Activated CD4-positive, alpha-beta T cell treated with anti-CD3 and anti-CD28 coated beads for 24 hours (primary cell): ENCODE measurements at places on chromosomes 13 and 19.

DNA sequence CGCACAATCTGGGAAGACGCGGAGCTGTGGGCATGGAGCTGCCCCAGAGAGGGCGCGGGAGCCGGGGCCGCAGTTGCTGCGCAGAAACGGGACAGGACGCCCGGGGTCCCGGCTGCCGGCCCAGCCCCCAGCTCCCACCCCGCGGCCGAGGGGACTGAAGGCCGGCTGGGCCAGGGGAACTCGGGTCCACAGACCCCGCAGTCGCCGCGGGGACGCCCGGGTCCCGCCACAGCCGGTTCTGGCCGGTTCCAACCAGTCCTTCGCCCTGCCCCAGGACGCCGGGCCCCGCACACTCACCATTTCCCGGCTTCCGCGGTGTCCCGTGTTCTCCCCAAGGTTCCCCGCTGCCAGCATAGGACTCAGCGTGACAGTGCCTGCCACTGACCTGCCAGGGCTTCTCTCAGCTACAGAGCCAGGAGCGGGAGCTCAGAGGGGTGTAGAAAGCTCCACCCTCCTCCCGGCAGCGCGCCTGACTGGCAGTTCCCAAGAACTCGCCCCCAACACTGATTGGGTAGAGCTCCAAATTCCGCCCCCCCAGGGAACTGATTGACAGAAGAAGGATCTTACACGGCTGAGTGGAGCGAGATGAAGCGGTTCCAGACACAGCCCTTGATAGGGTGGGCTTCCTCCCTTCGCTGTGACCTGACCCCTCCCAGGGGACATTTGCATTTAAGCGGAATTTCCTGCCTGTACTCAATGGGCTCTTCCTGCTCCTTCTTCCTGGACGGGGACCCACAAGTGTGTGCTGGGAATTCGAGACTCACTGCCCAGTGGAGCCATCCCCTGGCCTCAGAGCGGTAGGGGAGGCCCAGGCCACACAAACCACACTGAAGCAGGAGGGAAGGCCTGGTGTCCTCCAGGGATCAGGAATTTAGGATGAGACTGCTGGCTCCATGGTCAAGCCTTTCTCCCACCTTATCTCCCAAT is at the start of gene ZNF442:
ZNF442 (minus strand) TSS at position 448 of the 927 bp plus-strand sequence. CDS start 2,052 bp downstream, outside the sequence.
- peak; percentile 76 for DNase-seq

DNA sequence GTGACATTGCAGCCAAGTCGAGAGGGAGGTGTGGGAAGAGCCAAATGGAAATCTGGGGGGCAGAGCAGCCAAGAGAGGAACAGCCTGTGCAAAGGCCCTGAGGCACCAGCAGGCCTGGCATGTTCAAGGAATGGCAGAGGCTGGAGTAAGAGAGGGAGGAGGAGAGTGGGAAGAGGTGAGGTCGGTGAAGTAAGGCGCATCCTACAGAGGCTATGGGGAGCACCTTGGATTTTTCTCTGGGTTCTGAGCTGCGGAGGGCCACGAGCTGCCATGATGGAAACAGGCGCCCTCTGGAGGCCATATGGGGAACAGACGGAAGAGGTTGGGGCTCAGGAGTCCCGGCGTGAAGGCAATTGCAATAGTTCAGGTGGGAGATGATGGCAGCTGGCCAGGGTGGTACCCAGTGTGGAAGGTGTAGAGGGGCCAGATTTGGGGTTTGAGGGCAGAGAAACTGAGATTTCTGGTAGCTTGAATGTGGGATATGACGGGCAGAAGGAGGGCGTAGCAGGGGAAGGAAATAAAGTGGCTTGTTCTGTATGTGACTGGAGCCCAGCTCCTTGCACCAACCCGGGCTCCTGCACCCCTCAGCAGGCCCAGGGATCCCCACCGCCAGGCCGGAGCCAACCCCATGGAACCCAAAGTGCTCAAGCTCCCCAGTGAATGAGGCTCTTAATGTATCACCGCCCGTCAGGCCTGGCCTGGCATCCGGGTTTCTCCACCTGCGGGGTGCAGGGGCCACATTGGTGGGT is 20.5 kb upstream of the STRN4 start:
- DNase-seq, result peak; percentile 53

DNA sequence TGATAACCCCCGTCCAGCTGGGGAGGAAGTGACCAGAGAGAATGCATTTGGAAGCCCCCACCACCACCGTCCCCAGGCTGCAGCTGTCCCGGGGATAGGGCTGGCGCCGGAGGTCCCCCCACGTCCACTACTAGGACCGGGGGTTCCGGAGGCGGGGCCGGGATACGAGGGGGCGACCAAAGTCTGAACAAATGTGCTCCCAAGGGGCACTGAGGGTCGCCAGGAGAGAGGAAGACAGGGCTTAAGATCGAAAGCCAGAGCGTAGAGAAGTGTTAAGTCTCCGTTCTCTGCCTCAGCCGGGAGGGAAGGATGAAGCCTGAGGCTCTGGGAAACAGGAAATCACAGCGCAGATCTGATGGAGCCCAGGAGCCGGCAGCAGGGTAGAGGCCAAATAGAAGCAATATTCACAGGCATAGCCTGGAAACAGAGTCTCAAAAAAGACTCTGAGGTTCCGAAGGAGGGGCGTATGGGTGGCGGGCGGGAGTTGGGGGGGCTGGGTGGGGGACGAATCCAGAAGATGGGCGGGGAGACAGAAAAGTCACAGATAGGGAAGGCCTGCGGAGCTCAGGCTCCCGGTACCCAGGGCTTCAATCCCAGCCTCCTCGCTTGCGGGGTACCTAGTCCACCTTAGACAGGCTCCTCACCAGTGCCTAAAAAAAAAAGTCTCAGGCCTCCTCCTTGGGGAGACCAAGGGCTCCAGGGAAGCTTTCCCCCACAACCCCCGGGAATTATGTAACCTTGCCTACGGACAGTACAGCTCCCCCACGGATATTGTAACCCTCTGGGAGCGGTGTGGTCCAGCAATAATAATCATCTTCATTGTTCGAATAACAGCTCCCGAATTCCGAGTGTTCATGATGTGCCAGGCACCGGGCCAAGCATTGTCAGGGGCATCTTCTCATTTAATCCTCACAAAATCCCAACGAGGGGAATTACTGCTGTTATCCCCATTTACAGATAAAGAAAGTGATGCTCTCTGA is 1.1 kb upstream of the ERF start:
- DNase-seq, result no peak

DNA sequence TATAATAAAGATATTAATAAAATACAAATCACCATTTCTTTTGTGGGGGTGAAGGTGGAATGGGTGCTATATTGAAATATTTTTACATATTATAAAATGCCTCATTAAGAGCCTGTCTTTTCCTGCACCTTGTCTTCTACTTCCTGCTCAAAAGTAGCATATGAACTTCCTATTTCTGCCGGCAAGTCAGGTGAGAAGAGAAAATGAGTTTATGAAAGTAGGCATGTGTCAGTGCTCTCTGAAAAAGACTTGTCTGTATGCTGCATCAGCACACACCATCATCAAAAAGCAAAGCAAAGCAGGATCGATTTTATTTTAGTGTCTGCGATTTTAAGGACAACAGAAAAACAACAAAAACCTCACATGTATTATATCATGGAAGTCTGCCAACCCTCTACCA is 114.2 kb downstream of the RAP2A start:
- DNase-seq, result no peak

GRCh38 chr19:58561373-58562121 is 3.1 kb upstream of the UBE2M start:
- no peak for DNase-seq

- DNase-seq, result no peak
Measured at GRCh38 chr13:47673009-47673850, 327.8 kb downstream of the SUCLA2 start.

DNA sequence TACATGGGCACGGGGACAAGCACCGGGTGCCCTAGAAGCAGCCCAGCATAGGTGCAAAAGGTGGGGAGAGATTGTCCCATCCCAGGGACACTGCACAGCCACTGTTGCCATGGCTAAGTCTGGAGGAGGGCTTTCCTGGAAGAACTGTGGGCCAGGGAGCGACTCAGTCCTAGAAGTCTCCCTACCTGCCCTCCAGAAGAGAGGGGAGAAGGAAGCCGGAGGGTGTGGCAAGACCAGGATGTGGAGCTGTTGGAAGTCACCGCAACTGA is 2.3 kb upstream of the FBN3 start:
- no peak for DNase-seq

GRCh38 chr13:86155756-86156155 is 356.5 kb upstream of the SLITRK6 start:
- no peak for DNase-seq

- no peak for DNase-seq
Measured at GRCh38 chr13:41858780-41859179, 102.1 kb downstream of the VWA8 start.

DNA sequence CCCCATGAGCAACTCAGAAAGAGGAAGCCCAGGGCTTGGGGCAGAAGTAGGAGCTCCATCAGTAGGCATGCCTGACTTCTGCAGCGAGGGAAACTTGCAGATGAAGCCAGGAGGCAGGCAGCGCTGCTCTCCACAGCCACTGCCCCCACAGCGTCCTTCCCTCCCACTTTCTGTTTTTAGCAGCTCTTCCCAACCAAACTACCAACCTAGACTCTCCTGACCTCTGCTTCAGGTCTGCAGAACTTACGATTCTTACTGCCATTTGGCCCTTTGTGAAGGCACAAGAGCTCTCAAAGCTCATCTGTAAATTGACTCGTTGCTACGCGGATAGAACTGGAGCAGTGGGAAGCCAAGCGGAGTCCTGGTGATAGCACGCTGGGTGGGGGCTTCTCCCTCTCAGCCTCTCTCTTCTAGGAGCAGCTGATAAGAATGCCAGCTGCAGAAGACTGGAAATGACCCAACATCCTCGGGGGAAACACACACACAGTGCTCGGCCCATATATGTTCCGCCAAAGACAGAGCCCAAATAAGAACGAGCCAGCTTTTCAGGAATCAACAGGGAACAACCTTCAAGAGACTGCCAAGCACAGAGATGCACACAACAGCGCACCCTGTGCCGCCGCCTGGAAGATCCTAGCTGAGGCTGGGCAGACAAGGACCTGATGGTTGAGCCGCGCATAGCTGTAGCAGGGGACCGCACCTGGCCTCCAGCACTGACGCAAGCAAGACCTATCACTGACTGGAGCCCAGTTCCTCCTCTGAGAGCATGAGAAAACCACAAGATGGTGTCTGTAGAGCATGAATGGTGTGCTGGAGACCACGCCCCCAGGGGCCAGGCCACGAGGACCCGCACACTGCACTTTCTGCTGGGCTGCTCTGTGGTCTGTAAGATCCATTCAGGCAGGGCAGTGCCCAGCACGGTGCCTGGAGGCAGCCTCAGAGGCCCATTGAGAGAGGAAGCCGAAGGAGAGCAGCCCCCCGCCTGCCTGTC is 15.9 kb upstream of the SLC35E1 start:
- DNase-seq, result no peak
